ENCODE measurements at places on chromosomes 7 and 10. TPM values are rescaled to one million over a fixed set of nuclear protein-coding genes. Genes with fewer than 3 reads are reported as not detected.

EIF5AL1 gene
- 0.24 TPM for total RNA-seq

CH25H gene
- not detected for total RNA-seq

CCDC146 gene
- total RNA-seq, result 0.14 TPM

FKBP14 gene
- total RNA-seq, result 2.9 TPM

GBX1 gene
- not detected for total RNA-seq

EDRF1 gene
- 11.6 TPM for total RNA-seq

CDNF gene
- not detected for total RNA-seq

RASA4B gene
- total RNA-seq, result 2.2 TPM

CCDC6 gene
- total RNA-seq, result 12.7 TPM

NAT16 gene
- total RNA-seq, result not detected

NUTM2A gene
- 1.7 TPM for total RNA-seq

NPY4R2 gene
- total RNA-seq, result not detected

PLXNA4 gene
- 0.34 TPM for total RNA-seq

- DNase-seq, result no peak
Observed at GRCh38 chr10:69232736-69233480, 12.8 kb downstream of the HKDC1 start.

DNA sequence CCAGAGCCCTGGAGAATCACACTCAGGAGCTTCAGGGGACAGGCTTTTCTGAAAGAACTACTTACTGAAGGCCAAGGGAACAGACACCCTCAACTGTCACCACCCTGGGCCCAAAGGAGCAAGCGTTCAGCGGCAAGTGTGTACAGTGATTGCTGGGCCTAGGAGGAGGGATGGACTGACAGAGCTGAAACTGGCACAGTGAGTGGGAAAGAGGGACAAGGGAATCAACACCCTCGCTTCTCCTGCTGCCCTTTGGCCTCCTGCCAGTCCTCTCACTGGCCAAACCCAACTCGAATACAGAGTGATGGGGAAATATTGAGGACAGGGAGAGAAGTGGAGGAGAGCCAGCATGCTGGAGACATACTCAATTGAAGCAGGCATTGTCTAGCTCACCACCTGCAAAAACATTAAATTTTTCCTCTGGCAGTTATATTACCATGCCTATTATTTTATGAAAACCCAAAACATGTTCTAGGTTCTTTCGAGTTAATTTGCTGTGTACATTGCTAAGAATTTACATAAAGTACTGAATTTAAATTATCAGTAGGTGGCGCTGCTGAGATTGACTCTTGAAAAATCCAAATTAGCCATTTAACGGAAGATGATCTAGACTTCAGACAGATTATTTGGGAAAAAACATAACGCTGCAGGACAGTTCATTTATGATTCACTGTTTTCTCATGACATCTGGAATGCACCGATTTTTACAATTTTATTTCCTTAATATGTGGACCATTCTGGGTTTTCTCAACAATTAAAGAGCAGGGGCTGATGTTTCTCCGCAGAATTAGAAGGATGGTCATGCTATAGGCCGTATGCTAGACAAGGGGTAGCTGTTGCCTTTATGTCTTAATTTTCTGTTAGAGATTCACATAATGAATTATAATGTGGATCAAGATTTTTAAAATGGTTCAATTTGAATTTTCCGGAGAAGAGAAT lies 14.7 kb upstream of the TMEM236 start:
- peak; percentile 22 for DNase-seq

- DNase-seq, result peak; percentile 12
Observed at GRCh38 chr7:123494193-123494796, 40.1 kb downstream of the IQUB start.

DNA sequence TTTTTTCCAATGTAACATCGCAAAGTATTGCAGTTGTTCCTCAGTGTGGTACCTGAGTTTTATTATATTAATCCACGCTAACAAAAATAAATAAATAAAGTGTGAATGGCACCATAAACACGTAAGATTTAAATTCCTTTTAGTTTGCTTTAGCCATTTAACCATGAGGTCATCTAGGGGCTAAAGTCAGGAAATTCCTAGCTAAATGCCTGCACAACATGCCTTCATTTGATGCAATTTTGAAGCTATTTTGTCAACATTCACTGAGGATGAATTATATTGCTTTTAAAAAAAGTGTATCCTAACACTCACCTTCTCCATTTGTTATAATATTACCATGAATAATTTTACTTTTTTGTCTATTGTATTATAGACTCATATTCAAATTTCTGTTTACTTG lies 714.4 kb downstream of the GATA3 start:
- no peak for DNase-seq

- DNase-seq, result no peak
Observed at GRCh38 chr10:11396311-11396955, 215.0 kb downstream of the USP6NL start.

DNA sequence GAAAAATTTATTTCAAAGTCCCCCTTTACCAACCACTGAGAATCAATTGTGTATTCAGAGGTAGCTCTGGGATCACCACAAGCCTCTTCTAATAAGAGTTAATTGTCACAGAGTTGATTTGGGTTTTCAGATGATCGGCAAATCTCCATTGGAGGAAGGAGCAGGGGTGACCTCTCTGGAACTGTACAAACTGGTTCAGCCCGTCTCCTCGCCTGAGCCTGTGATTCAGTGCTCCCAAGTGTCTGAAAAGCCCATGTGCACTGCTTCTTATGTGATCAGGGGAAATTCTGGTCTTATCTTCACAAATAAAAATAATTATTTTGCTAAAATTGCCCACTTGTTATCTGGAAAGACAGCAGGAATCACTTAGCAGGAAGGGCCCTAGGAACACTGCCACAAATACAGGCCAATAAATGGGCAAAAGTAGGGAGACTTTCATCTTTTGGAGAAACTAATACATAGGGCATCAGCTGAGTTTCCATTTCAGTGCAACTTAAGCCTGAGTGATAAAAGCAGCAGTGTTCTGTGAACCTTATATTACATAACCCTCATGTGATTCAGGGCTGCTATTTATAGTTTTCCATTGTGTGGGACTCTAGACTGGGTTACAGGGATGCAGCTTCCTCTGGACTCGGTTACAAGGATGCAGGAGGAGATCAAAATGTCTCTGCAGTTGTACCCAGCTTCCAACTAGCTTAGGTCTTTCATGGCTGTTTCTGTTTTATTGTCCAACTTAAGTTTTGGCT lies 32.3 kb downstream of the CDK1 start:
- DNase-seq, result no peak

- DNase-seq, result no peak
Observed at GRCh38 chr7:100393233-100393905, 20.1 kb downstream of the PILRA start.

- DNase-seq, result no peak
Observed at GRCh38 chr10:97061423-97061822, 124.3 kb downstream of the SLIT1 start.

GRCh38 chr10:52615756-52616394 lies 156.7 kb downstream of the MBL2 start:
- DNase-seq, result no peak

GRCh38 chr10:58746474-58747185 lies 234.0 kb downstream of the BICC1 start:
- DNase-seq, result no peak

- no peak for DNase-seq
Observed at GRCh38 chr7:77352665-77353406, 63.3 kb downstream of the GSAP start.

- DNase-seq, result no peak
Observed at GRCh38 chr10:13930120-13930519, 343.4 kb downstream of the PRPF18 start.

DNA sequence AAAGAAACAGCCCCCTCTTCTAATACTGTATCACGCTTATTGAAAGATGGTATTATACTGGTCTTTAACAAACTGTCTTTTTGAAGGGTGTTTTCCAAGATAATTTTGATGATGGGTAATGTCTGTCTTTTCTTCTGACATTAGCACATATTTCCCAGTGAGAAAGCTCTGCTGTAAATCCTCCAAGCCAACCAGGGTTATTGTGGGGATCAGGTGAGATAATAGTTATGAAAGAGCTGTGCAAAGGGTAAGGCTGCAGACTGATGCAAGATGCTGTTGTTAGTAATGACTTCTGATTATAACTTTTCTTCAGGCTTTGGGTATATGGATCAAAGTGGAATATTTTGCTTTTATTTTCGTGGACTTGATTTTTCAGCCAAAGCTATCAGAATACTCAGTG lies 581.7 kb downstream of the REEP3 start:
- DNase-seq, result no peak

DNA sequence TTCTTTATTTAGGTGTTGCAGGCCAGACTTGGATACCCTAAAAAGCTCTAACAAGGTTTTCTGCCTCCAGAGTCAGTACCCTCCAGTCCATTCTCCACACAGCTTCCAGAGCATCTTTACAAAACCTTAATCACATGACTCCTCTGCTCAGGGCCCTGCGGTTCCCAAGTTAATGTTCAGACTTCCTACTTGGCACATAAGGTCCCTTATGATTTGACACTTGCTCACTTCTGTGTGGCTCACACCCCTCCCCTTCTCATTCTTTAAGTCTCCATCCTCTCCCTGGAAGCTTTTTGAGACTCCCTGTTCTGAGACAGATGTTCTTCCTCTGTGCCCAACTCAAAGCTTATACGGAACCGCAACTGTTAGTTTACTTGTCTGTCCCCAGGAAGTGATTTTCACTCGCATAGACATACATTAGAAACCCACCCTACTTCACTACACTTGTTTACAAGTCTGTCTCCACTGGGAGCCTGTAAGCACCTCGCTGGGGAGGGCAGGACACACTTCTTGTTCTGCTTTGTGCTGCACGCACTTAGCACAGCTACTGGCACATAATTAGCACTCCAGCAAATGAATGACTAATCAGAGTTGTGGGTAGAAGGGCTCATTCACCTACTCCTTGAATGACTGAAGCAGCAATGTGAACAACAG lies 154.3 kb upstream of the LAMB4 start:
- DNase-seq, result no peak

GRCh38 chr10:81096558-81096957 lies 558.9 kb downstream of the SH2D4B start:
- DNase-seq, result no peak

DNA sequence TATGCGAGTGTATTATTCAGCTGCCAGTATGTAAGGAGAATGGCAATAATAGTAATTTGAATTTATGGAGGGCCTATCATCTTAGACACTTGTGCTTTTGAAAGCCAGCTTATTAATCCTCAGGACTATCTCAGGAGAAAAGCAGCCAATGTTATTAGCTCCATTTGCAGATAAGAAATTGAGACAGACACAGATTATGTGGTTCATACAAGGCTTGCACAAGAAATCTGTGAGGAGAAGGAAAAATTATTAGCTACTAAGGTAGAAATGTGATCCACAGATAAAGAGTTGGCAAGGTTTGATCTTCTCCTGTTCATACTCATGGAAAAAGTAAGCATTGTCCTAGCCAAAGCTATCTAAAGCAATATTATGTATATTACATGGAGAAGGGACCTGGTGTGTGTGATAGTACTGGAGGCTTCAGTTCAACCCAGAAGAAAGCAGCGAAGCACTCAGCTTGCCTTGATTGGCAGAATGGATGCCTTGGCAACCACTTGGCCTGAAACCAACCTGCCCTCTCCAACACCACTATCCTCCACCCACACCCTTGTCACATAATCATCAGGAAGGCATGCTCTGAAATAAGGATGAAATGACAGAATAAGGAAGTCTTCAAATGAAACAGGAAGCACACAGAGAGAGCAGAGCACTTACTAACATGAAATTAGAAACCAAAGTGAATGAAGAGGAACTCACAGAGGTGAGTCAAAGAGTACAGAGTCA lies 18.0 kb downstream of the MACC1 start:
- peak; percentile 92 for DNase-seq

DNA sequence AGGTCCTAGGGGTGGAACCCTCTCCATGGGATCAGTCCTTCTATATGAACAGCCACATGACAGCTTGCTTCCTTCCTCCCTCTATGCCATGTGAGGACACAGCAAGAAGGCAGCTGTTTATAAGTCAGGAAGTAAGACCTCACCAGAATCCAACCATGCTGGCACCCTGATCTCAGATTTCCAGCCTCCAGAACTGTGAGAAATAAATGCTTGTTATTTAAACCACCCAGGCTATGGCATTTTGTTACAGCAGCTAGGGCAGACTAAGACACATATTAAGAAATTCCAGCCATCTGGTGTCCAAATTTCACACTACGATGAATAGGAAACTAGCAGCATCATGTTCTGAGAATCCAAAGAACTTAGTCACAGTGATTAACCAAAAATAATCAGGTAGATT lies 140.1 kb downstream of the ZFAND4 start:
- no peak for DNase-seq

- DNase-seq, result peak; percentile 64
Observed at GRCh38 chr7:158672975-158673374, 31.6 kb downstream of the NCAPG2 start.

GRCh38 chr7:85290269-85290668 lies 103.4 kb upstream of the SEMA3D start:
- no peak for DNase-seq

- DNase-seq, result peak; percentile 100
Observed at GRCh38 chr10:101818119-101818871, at the start of gene OGA. Gene OGA, minus strand, starts transcription at chr10:101818444. Its CDS starts 422 bp downstream, at chr10:101818022.

All from Caki2 (cell line).